GM18507 (cell line): ENCODE measurements at places on chromosomes 4 and X.

DNA sequence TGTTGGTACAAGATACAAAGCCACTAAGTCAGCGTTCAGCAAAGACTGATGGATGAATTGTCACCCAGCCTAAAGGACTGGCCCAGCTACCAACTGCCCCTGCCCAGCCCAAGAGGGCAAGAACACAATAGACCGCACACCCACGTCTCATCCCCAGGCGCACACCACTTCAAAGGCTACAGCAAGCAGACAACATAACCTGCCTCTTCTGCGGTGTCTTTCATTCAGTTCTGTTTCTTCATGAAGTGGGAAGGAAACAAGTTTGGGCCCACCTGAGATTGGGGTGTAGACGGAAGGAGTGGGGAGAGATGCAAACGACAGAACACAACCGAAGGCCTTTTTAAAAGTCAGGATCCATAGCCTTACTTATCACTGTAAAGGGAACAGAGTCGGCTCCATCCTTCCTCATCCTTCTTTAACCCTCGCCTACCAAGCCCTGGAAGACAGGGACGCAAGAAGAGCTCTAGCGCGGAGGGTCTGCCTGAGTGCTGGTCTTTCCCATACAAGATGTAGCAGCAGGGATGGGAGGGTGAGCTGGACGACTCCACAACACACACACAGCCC lies 691 bp downstream of the SCARB2 start:
- no peak for DNase-seq

GRCh38 chr4:99966692-99967091 lies 16.6 kb upstream of the H2AZ1 start:
- DNase-seq = no peak

- DNase-seq = no peak
These were observed 384.6 kb downstream of the STIM2 start for GRCh38 chr4:27245216-27245615.

- DNase-seq = no peak
These were observed 1.6 kb upstream of the PDGFRA start for GRCh38 chr4:54227256-54228055.

GRCh38 chr4:41125558-41126311 lies 88.6 kb downstream of the APBB2 start:
- no peak for DNase-seq

- no peak for DNase-seq
These were observed 381.7 kb downstream of the GPAT3 start for GRCh38 chr4:83917572-83917971.

- no peak for DNase-seq
These were observed 331.4 kb downstream of the SPOCK3 start for GRCh38 chr4:166902941-166903340.

GRCh38 chrX:119942173-119942819 lies 1.3 kb downstream of the NKAP start:
- no peak for DNase-seq

GRCh38 chr4:117545039-117545438 lies 459.7 kb upstream of the TRAM1L1 start:
- DNase-seq = no peak

- DNase-seq = no peak
These were observed 1602.4 kb upstream of the ADGRL3 start for GRCh38 chr4:59597536-59598329.

GRCh38 chrX:149504915-149505651 lies at the start of gene IDS:
Gene IDS, minus strand, starts transcription at chrX:149505306. Its CDS starts 169 bp downstream, at chrX:149505137.
- DNase-seq = peak; percentile 57

- no peak for DNase-seq
These were observed 36.7 kb upstream of the FBXW7 start for GRCh38 chr4:152572417-152573086.

DNA sequence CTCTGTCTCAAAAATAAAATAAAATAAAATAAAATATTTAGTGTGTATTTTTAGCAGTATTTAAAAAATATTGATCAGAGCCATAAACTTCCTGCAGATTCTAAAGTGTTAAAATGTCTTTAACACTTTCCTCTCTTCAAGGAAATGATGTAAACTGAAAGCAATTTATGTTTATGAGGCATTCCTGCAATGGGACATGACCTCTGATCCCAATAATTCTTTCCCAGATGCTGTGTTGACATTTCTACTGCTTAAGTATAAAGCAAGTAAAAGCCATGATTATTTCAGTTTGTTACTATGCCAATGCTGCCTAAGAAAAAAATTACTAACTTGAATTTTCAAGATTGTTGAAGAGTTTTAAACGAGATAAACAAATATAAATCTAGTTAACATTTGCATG lies 29.0 kb downstream of the COQ2 start:
- no peak for DNase-seq

GRCh38 chr4:8325291-8325973 lies 55.9 kb downstream of the HTRA3 start:
- no peak for DNase-seq

- no peak for DNase-seq
These were observed 319.1 kb upstream of the KLF3 start for GRCh38 chr4:38344929-38345328.

DNA sequence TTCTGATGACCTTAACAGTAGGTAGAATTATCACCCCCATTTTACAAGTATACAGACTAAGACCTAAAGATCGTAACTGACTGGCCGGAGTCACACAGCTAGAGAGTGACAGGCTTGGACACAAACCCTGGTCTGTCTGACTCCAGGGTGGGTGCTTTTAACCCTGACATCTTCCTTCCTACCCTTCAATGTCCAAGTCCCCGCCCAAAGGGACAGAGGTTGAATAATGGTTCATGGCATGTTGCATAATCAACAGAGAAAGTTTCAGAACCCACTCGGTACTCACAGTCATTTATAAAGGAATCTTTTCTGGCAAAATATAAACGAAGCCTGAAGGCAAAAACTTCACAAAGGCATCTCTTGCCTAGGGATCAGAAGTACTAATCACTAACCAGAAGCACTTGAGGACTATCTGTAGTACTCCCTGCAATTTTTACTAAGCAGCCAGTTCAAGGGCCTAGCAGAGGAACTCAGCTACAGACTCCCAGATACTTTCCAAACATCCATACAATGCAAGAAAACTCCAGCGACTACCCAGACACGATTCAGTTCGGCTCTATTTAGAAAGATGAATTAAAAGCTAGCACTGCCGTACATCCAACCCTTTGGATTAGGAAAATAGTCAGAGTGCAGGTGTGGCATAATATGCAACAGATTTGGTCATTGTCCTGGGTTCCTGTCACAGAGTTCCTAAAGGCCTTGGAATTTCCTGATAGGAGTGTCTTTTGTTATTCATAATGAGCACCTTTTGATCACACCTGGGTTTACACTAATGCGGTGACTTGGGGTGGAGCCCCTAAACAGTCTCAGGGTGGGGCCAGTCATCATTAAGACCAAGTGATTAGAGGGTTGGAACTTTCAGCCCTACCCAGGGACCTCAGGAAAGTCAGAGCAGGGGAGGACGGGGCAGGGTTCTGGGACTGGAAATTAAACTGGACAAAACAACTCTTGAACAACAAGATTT lies 44.0 kb downstream of the RELL1 start:
- DNase-seq = no peak

- DNase-seq = no peak
These were observed 62.8 kb downstream of the FAM193A start for GRCh38 chr4:2599304-2599654.

DNA sequence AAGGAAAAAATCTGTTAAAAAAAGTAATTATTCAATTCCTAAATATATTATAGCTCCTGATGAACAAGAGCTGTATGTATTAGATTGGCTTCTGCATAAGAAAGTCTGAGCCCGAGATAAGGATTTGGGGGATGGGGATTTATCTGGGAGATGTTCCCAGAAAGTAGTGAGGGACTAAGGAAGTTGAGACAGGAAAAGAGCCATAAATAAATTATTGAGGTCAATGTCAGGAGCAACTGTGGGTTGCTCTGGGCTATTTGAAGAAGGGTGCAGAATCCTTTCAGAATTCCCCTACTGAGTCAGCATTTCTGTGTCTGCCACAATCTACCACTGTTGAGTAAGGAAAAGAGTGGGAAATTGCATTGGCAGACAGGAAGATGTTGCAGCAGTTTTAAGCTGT lies 3.1 kb upstream of the TDO2 start:
- no peak for DNase-seq

- DNase-seq = no peak
These were observed 226.9 kb upstream of the HCCS start for GRCh38 chrX:10884246-10884645.
